ENCODE measurements at places on chromosomes 7 and 10.

DNA sequence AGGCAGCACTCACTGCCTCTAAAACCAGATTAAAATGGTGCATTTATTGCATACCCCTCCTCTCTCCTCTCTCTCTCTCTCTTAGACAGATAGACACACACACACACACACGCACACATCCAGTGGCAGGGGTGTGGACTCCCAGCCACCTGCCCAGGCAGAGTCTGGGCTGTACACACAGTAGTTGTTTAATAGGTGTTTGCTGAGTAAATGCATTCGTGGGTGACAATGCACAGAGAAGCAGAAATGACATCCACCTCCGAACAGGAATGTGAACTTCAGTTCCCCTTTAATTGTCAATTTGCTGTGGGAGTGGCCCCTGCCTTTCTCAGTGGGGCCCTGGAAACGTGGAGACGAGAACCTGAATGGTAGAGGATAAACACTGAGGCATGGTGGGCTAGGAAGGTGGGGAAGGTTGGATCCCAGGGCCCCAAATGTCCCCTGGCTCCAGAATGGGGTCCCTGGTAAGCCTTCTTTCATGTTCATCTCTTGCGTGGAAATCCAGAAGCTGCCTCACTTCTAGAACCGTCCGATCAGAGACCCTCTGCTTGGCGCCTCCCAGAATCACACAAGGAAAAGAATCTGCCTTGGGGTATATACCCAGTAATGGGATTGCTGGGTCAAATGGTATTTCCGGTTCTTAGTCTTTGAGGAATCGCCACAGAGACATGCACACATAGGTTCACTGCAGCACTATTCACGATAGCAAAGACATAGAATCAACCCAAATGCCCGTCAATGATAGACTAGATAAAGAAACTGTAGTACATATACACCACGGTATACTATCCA is 58.5 kb upstream of the ECHDC3 start:
- no peak for DNase-seq

DNA sequence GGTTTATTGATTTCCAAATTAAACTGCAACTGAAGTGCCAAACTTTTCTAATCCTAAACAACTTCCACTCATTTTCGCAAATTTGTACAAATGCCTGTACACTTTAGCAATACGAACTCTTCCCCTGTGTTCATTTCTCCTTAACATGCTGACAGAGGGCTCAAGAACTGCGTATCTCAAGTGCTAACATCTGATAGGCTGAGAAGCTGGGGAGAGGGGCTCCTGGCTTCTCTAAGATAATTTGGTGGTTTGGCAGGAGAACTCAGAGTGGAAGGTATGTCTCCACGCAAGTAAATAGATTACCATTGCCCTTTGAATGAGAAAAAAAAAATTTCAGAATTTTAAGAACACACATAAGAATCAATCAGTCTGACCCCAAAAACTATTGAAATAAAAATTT is 53.3 kb upstream of the ANLN start:
- no peak for DNase-seq

- DNase-seq: no peak
These were observed 164.2 kb downstream of the NXPH1 start for GRCh38 chr7:8597565-8597964.

GRCh38 chr10:34875061-34875460 is 60.0 kb upstream of the PARD3 start:
- DNase-seq: no peak

GRCh38 chr7:4758791-4759190 is 16.6 kb upstream of the AP5Z1 start:
- DNase-seq: no peak

All from fibroblast of skin of left quadriceps (primary cell).